ENCODE measurements at places on chromosomes 16 and 17.

- no peak for DNase-seq
Observed at GRCh38 chr17:81340607-81341515, 45.8 kb upstream of the SLC38A10 start.

GRCh38 chr16:74107795-74108610 is 188.6 kb upstream of the PSMD7 start:
- DNase-seq, result peak; percentile 51

- no peak for DNase-seq
Observed at GRCh38 chr17:34556384-34556783, 23.0 kb upstream of the TMEM132E start.

DNA sequence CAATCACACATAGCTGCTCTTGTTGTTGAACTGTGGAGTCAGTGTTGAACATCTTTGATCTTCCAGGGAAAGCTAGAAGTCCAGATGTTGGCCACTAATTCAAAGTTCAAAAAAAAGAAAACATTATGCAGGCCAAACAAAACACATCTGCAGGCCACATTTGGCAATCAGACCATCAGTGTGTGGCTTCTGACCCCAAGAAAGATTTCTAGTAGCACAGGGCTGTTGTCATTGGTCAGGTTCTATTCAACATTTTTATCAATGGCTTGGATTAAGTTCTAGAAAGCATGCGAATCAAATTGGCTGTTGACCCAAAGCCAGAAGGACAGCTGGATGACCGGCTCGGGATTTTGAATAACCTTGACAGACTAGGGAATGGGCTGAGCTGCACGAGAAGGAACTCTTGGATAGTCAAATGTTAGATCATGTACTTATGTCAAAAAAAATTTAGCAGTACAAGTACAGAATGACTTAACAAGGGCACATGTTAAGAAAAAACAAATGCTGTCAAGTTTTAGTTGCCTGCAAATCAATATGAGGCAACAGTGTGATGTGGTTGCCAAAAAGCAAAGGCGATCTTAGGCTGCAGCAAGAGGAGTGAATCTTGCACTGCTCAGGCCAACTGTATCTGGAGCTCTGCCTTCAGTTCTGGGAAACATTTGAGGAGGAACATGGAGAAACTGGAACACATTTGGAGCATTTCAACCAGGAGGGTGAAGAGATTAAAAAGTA is 187.6 kb downstream of the RGS9 start:
- no peak for DNase-seq

DNA sequence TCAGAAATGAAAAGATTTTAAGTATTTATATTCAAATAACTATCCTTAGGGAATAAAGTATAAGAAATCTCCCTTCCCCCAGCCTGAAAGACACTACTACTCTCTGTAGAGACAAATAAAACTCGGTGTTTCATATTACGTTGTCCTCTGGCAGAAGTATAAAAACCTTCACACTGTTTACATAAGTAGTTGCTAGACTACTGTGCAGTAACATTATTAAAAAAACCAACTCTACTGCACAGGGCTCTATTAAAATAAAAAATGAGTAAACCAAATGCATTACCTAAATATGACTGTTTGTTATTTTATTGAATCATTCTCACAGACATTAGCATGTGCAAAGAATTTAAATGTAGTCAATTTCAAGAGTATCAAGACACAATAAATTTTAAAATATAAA is 67.4 kb downstream of the MED13 start:
- DNase-seq, result no peak

DNA sequence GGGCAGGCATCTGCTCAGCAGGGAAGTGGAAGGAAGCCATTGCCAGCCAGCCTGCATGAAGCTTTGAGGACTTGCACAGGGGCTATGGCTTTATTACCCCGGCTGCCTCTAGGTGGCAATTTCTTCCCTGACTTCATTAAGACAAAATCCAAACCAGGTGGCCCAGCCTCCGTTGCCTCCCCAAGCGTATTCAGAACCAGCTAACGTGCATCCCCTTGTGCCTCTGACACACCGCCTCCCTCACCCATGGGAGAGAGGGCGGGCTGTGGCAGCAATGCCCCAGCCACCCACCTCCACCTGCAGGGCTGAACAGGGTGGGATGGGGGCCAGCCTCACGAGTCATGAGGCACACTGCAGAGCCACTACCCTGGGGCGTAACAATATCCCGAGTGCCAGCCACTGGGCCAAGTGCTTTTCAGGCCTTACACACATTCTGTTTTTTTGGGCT is 6.8 kb downstream of the KIFC3 start:
- peak; percentile 24 for DNase-seq

GRCh38 chr17:10036511-10037061 is 131.5 kb upstream of the RCVRN start:
- no peak for DNase-seq

- DNase-seq, result peak; percentile 69
Observed at GRCh38 chr17:44084131-44084538, 13.6 kb downstream of the G6PC3 start.

DNA sequence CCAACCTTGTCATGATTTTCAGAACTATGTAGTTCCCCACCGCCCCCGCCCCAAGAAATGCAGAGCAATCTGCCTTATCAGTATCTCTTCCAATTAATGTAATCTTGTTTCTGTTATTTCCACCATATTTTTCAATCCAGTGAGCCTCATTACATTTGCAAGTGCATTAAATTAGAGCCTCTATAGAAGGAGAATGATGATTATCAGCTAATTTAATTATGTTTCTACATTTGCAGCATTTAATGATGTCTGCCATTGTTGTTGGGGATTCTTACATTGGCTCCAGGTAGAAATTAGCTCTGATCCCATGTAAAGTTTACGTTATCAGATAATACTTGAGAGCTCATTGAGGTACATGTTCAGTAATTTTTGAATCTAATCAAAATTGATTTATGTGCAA is 707.0 kb upstream of the RBFOX1 start:
- no peak for DNase-seq

DNA sequence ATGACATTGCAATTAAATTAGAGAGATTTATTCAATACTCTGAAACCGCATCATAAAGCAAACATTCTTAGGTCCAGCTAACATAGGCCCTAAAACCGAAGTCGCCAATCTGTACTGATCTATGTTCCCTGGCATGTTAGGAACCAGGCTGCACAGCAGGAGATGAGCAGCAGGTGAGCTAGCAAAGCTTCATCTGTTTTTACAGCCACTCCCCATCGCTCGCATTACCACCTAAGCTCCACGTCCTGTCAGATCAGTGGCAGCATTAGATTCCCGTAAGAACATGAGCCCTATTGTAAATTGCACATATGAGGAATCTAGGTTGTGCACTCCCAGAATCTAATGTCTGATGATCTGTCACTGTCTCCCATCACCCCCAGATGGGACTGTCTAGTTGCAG is 91.5 kb downstream of the PARN start:
- DNase-seq, result no peak

GRCh38 chr17:427327-427726 is 74.7 kb upstream of the RPH3AL start:
- no peak for DNase-seq

- no peak for DNase-seq
Observed at GRCh38 chr16:30416624-30417528, 9.5 kb downstream of the ZNF771 start.

DNA sequence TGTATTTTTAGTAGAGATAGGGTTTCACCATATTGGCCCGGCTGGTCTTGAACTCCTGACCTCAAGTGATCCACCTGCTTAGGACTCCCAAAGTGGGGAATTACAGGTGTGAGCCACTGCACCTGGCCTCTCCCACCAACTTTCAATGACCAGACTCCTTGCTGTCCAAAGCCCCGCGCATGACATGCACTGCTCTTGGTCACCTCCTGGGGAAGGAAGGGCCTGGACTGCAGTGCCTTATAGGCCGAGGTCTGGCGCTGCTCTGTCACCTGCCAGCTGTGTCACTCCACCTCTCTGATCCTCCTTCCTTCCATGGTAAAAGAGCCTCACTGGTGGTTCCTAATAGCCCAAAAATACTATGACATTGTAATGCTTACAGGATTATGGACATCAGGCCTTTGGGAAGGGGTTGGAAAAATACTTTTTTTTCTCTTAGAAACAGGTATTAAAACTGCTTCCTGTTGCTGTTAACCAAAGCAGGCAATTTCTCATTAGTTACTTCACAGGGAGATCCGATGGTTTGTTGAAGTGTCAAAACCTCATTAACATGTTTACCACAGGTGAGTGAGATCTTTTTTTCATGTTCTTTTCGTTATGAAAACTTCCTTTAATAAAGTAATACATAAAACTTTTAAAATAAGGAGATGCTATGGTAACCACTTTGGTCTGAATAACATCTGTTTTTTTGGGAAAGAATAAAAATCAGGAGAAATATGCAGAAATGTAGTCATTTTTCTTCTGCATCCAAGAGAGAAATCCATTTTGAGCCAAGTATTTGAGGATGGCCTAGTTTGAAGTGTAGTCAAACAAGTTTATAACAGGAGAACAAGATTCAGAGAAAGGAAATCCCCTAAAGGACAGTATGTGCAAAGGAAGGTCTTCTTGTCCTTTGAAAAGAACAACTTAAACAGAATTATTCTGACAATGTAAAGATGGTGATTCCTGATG is 35.5 kb downstream of the GRB7 start:
- DNase-seq, result no peak

GRCh38 chr16:23682181-23682580 is 3.5 kb downstream of the PLK1 start:
- DNase-seq, result no peak

GRCh38 chr17:8038954-8039610 is at the start of gene ALOX15B:
Gene ALOX15B (plus strand): TSS chr17:8039059. CDS start chr17:8039156, 97 bp downstream.
- DNase-seq, result no peak

GRCh38 chr17:63223212-63223911 is 222.7 kb downstream of the CYB561 start:
- DNase-seq, result no peak

- peak; percentile 48 for DNase-seq
Observed at GRCh38 chr16:24309258-24310142, 53.4 kb downstream of the CACNG3 start.

- DNase-seq, result no peak
Observed at GRCh38 chr16:50377001-50377400, 8.2 kb upstream of the BRD7 start.

DNA sequence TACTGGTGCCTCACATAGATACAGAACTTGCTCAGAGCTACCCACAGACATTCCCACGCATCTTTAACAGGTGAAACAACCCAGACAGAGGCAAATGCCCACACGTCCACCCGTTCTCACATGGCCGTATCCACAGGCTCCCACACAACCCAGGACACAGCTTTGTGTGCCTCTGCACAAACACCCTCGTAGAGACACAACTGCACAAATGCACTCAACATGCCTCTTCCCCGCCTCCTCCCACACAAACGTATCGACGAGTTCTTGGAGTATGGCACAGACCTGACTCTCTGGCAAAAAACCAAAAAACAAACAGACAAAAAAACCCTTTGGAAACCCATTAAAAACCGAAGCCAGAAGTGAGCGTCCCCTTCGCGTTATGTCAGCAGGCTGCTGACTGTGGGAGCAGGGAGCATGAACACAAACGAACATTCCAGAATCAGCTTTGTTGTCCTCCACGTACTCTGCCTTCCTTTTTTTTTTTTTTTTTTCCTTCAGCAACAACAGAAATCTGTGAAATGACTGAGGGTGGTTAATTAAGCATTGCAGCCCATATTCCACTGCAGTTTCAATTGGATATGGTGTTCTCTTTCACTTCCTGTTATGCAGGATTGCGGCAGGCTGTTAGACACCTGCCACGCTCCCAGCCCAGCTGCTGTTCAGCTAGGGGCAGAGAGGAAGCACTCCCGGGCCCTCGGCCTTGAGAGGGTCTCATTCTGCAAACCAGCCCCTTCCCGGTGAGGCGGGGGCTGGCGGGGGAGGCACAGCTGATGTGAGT is 313.7 kb downstream of the MAF start:
- DNase-seq, result peak; percentile 35

DNA sequence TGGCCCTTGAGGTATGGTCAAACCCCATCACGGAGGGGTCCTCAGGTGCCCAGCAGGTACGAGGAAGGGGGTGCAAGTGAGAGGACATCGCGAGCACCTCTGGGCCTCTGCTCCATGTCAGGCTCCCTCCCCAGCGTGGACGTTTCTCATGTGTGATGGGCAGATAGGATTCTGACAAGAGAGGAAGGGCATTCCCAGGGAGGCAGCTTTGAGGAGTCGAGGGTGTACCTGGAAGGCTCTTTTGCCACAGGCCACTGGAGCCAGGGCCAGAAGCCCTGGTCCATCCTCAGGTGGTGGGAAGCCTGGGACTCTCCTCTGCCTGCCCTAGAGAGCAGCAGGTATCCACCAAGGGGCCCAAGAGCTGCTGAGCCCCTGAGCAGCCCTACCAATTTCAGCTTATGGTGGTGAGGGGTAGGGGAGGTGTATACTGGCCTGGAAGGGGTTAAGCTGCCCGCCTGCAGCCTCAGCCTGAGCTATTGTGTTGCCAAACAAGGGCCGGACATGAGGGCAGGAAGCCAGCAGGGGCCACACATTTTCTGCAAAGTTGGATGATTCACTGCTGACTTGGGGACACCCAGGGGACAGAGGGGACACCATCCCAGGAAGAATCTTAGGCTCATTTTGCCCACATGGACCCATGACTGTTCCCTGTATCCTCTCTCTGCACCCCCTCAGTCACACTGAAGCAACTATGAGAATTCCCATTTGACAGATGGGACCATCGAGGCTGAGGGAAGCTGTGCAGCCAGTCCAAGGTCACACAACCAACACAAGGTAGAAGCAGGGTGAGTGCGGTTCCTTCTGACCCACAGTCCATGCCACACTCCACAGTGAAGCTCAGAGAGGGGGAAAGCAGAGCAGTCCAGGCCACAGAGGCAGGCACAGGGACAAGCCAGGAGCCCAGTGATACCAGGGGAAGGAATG is 1.7 kb downstream of the CDH5 start:
- DNase-seq, result no peak

GRCh38 chr17:28343491-28343932 is 8.0 kb downstream of the TNFAIP1 start:
- DNase-seq, result no peak

- DNase-seq, result no peak
Observed at GRCh38 chr17:61786088-61786487, 77.2 kb downstream of the BRIP1 start.

DNA sequence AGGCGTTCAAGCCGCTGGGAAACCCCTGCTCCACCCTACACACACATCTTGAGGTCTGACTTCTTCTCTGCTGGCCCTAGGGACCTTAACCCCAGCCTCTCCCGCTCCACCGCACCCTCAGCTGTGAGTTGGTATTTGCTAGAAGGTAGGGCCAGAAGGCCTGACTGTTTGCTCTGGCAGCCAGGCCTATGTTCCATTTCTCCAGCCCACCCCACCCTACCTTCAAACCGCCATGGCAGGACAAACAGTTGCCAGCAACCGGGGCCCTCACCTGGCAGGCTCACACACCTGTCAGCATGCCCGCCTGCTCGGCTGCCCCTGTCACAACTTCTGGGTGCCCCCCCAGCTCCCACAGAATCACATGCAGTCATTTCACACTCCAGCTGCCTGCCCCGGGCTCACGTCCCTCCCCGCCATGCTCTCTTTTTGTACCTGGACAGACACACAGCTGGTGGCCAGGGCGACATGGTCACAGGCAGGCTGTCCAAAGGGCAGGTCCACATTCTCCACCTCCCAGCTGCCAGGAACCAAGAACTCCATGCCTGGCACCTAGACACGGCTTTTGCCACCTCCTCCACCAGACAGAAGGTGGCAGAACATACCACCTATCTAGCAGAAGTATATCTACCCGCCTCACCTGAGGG is 2.6 kb upstream of the ATP2A3 start:
- no peak for DNase-seq

GRCh38 chr17:8224891-8225812 is 14.8 kb upstream of the AURKB start:
- no peak for DNase-seq

Measured in stimulated activated naive CD8-positive, alpha-beta T cell treated with anti-CD3 and anti-CD28 coated beads, Interleukin-15, Interleukin-2, amounts not matched to agents 100 U/mL and 50 U/mL, for 24 hours (primary cell).